ENCODE measurements at places on chromosomes 12 and 14. TPM values are rescaled to one million over a fixed set of nuclear protein-coding genes. Genes with fewer than 3 reads are reported as not detected.

Gene FSCB
- not detected for total RNA-seq

GRCh38 chr12:107560165-107560898 lies 125.3 kb upstream of the PWP1 start:
- DNase-seq, result no peak

Gene PLEK2
- not detected for total RNA-seq

GRCh38 chr14:101191101-101191720 lies 287.7 kb upstream of the RTL1 start:
- no peak for DNase-seq

Gene SLC22A17
- 50.6 TPM for total RNA-seq

Gene CLEC9A
- not detected for total RNA-seq

- peak; percentile 91 for DNase-seq
Observed at GRCh38 chr12:104288635-104289274, 14.8 kb upstream of the EID3 start.

GRCh38 chr12:109997393-109997792 lies 1.2 kb upstream of the GIT2 start:
- DNase-seq, result no peak

DNA sequence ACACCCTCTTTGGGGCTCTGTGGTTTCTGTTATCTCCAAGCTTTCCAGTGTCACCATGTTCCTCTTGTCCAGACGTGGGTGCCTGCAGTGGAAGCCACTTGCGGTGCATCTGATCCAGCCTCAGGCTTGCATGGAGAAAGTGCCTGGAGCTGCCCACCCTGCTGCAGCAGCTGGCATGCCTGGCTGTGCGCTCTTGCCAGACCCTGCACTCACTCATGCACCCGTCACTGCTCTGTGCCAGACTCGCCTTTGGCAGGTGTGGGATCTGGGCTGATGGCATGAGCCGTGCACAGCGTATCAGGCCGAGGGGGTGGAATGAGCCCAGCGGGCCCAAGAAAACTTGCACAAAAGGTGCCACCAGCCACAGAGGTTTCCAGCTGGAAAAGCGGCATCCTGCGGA lies 105.1 kb downstream of the MNAT1 start:
- no peak for DNase-seq

- no peak for DNase-seq
Observed at GRCh38 chr12:57760347-57760982, 5.6 kb downstream of the MARCHF9 start.

DNA sequence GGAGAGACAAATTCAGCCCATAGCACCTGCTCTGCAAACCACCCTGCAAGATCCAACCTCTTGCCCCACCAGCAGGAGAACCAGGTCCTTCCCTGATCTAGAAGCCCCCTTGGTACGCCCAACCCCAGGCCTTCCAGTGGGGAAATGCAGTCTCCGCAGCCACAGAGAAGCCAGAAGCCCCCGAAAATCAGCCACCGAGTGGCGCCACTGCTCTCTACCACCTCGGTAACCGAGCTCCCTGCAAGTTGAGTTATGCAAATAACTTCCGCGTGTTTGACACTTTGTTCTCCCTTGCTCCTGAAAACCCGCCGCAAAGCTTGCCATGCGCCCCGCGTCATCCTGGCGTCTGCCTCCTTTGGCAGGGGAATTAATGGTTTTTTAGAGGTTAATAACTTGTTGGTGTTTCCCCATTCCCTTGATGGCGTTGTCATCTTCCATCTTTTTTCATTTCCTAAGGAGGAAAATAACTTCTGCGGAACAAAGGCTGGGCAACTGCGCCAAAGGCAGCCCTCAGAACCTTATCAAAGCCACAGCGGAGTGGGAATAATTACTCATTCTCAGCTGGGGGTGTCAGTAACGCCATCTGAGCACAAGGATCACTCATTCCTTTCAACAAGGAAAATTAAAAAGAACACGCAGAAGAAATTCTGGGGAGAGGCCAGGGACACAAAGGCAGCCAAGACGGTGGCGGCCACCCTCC lies 60.4 kb downstream of the FZD10 start:
- no peak for DNase-seq

DNA sequence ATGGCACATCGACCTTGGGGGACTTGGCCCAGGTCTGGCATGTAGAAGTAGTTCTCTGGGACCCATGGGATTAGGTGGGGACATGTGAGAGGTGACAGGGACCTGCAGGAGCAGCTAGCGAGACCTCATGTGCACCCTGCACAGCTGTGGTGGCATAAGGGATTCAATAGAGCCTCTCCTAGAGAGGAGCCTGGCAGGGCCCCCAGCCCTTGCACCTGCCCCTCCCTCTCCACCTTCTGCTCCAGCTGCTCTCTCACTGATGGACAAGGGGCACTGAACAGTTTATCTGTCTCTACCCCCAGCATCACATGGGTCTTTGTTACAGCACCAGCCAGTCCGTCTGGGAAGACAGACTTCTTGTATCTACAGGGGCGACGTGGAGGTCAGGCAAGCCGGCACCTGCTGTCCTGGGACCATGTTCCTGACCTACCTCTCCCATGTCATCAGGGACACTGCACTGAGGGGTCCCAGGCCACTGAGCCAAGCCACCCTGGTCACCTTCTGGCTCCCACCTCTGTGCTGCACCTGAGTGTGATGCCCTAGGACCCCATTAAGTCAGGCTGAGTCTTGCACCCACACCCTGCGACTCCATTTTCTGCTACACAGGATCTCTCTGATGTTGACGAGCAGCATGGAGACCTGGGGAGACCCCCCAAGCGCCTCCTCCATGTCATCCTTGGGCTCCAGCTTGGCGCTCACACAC lies 32.6 kb downstream of the DDX11 start:
- DNase-seq, result no peak

Measured in right cardiac atrium (tissue), 5 donors.